ENCODE measurements at places on chromosomes 2 and 18.

- peak; percentile 58 for DNase-seq
These were observed 45.6 kb upstream of the ODC1 start for GRCh38 chr2:10493634-10494281.

DNA sequence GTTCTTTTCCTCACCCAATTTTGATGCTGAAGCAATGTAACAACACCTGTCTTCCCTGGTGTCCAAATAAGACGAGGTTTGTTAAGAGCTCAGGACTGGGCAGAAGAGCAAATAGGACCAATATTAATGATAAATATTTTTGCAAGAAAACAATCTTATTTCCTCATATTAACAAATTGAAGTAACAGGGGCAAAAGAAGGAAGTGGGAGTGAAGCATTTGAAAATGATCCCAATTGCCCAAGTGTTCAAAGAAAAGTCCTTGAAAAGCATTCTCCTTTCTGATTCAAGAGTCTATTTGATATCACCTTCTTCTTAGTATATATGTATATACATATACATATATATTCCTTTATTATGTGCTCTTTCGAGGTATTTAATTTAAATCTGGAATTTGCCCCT, 418.8 kb downstream of the ARHGAP15 start:
- no peak for DNase-seq

DNA sequence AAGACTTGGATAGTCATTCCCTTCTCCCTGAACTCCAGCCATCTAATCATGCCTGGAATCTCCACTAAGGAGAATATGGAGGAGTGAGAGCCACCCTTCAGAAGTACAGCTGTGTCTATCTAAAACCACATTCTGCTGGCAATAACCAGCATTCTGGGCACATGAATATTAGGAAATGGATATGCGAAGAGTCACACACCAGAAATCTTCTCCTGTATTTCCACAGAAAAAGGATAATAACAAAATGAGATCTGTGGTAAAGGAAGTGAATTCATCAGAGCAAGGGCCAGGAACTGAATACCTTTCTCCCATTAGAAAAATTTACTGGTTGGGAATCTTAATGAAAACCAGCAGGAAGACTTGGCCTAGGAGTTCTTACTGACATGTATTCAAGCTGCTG, 218.8 kb downstream of the SCG2 start:
- no peak for DNase-seq

DNA sequence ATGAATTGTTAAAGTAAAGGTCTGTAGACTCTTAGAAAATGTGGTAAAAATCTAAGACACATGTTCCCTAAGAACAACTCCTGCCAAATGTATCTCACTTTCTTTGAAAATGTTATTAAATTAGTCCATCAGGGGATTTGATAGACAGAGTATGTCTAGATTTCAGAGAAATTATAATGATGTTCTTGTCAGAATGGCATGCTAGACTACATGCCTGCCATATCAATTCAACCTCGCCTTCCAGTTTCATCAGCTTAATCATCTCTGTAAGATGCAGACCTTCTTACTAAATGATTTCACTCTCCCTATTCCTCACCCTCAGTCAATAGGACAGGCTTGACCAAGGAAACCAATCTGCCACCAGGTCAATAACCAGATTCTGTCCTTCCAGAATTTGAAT, 368.4 kb downstream of the TXNL1 start:
- DNase-seq, result no peak

GRCh38 chr2:191318729-191319078, 73.5 kb downstream of the MYO1B start:
- DNase-seq, result no peak

GRCh38 chr18:13813271-13813849, 10.6 kb upstream of the MC5R start:
- DNase-seq, result peak; percentile 42

DNA sequence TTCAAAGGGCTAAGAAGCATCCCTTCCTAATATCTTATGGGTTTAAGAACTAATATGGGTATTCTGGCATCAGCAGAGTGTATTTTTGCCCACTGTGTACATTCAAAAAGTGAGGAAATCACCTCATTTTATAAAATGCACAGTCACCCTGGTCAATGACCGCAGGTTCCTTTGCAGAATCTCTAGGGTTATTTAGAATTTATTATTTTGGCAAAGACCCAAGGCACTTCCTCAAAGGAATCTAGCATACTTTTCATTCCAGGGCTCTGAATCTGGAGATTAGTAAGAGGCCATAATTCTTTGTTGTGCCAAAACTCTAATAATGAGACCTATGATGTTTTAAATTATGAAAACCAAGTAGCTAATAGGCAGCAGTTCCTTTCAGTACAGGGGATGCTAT, 27.2 kb upstream of the CDH2 start:
- DNase-seq, result no peak

- DNase-seq, result no peak
These were observed 59.2 kb upstream of the DSG1 start for GRCh38 chr18:31258789-31259188.

GRCh38 chr18:70376914-70377258, 88.0 kb downstream of the SOCS6 start:
- no peak for DNase-seq

DNA sequence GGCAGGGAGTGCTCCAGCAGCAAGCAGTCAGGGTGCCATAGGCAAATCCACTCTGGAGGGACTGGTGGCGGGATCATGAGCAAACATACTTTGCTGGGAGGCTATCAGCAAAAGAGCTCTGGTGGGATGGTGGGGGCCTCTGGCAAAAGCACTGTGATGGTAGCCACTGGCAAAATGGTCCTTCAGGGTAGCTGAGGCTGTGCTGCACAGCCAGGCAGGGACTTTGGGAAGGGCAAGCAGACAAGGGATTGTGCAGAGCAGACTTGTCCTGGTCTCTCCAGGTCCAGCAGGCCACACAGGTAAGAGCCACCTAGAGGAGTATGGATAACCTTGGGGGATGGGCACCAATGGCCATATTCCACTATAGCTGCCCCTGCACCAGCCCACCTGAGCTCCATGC, 129.4 kb upstream of the OTOS start:
- DNase-seq, result no peak

GRCh38 chr2:168119515-168120141, 127.8 kb downstream of the STK39 start:
- DNase-seq, result peak; percentile 68

DNA sequence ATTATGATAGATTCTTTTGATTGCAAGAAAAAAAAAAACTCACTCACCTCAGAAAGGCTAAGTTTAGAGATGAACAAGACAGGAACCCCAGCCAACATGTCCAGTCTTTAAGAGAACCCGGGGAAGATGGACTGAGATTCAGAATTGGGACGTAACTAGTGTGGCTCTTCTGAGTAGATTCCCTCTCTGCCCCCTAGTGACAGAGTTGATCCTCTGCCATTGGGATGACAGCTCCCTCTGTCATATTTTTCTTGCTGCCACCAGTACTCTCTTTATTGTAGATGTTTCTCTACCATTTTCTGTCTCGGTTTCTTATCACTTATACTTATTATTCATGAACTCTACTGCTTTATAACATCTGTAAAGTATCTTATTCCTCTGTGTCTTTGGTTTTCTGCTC, 77.7 kb downstream of the GULP1 start:
- DNase-seq, result peak; percentile 15

DNA sequence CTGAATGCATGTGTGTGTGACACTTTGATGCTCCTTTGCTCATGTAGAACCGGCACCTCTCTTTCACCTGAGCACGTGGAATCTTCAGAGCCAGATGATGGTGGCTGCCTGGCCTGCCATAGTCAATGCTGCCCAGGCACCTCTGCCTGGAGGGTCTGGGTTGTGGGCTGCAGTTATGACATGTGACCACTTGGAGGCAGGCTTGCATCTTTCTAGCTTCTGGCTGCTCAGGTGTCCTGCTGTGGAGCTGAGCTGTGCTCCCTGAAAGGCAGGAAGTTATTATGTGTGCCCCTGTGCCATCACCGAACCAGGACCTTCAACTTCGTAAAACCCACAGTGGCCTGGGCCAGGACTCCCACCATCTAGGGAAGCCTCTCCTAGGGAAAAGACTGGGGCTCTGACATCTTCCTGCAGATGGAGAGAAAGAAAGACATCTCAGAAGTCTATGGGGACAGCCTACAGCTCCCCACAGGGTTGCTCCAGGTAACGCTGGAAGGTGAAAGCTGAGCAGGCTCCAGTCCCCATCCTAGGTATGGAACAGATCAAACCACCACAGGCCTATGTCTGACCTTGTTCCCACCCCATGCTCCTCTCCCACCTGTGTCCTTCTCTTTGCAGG, 30.2 kb downstream of the PSD4 start:
- peak; percentile 74 for DNase-seq

DNA sequence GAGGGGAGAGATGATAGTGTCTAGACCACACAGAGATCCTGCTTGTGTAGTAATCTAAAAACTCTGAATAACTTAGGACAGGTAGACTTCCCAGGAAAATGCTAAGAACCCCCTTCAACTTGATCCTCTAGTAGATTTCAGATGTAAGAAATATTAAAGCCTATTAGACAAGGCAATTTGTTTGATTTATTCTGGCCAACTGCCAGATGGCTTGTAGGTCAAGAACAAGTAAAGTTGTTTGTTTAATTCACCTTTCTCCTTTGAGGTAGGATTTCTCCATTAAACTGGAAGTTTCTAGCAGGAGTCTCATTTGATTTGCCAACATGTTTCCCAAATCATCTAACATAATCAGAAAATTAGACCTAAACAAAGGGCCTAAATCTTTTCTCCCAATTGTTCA, 48.6 kb downstream of the SH3RF3 start:
- no peak for DNase-seq

GRCh38 chr2:19299522-19299921, 58.9 kb downstream of the OSR1 start:
- DNase-seq, result no peak

DNA sequence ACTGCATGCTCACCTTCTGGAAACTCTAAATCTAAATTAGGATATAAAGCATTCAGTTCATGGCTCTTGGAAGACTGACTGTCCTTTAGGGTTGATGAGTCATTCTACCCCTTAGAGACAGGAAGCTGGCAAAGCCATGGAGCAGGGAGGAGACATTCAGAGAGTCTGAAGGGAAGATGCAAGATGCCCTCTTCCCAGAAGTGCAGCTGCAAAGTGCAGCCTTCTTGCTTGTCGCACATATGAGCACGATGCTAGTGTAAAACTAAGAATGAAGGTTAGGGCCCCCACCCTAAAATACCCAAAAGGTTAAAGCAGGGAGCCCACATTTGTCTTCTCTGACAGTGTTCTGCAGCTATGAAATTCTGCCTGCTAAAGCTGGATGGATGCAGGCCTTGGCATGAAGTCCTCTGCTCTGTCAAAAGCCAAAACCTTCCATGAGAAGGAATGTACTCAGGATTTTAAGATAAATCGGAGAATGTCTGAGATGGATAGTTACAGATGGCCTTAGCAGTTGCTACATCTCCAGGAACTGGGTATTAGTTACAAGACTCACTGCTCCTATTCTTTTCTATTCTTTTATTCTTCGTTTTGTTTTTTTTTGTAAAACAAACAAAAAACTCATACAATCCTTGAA, 89.7 kb downstream of the POLE4 start:
- DNase-seq, result no peak

GRCh38 chr2:31335921-31336585, 78.5 kb downstream of the XDH start:
- no peak for DNase-seq

- DNase-seq, result no peak
These were observed 292.5 kb upstream of the TRIB2 start for GRCh38 chr2:12424219-12424618.

DNA sequence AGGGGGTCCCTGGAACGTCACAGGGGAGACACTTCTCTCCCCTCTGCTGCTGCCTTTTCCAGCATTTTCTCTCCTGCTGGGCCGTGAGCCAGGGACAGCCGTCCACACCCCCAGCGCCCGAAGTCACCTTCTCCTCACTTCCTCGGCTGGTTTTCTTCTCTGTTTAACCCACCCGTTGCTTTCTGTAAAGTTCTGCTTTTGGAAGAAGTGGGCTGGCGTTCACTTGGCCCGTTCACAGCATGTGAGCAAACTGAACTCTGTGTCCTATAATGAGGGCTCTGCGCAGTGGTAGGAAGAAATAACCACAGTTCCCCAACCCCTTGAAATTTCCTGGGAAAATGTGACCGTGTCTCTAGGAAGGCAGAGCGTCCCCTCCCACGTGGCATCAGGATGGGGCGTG, 187.0 kb upstream of the HDAC4 start:
- DNase-seq, result no peak

DNA sequence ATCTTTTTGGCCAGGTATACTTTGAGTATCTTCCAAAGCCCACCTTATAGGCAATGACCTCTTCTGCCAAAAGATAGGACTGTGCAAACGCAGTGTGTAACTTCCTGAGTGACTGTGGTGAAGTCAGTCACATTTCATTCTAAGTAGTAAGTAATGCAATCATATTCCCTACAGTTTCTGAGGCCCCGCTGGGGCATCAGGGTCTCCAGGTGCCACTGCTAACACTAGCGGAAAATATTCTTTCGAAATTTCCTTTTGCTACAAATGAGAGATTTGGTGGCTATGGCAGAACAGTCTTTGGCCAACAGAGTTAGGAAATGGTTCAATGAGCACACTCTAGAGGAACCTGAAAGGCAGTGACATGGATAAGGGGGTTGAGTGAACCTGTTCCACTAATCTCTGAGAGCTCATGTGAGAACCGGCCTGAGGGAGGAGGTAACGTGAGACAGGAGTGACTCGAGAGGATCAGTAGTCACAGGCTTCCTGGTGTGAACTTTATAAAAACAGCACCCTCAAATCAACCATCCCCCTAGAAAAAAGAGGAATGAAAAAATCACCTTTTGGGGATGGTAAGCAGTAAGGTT, 102.6 kb upstream of the LPIN2 start:
- DNase-seq, result no peak

DNA sequence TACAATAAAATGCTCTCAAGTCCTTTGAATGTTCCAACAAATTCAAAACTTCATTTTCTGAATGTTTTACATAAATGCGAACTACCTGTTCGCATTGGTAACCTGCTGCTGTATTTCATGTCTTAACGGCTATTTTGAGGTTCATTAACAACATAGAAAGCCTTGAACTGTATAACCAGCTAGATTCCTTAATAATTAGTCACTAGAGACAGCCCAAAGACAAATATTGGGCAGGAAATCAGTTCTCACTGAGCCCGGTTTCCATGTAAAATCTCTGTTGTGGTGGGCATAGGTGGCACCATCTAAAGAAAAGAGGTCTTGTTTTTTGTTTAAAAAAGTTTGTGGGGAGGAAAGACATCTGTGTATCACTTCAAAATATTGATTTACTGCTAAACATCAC, 29.2 kb downstream of the PDIA6 start:
- no peak for DNase-seq

GRCh38 chr2:168545439-168546082, 89.5 kb downstream of the CERS6 start:
- DNase-seq, result no peak

DNA sequence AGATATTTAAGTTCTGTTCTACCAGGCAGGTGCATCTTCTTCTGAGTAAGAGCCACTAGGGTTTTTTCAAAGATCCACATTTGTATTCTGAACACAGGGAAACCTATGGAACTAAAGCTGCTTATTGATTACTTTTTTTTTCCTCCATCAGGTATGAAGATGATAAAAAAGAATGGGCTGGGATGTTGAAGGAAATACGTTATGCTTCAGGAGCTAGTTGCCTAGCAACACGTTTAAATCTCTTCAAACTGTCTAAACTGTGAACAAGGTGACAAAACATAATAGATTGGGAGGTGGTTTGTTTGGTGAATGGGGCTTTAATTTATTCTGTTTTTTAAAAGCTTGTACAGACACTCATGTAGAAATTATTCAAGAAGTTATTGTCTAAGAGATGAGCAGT, 15.9 kb downstream of the KLHL41 start:
- DNase-seq, result no peak

GRCh38 chr18:42334931-42335330, 379.9 kb downstream of the PIK3C3 start:
- DNase-seq, result no peak
